ENCODE measurements at places on chromosomes 11 and 22.

DNA sequence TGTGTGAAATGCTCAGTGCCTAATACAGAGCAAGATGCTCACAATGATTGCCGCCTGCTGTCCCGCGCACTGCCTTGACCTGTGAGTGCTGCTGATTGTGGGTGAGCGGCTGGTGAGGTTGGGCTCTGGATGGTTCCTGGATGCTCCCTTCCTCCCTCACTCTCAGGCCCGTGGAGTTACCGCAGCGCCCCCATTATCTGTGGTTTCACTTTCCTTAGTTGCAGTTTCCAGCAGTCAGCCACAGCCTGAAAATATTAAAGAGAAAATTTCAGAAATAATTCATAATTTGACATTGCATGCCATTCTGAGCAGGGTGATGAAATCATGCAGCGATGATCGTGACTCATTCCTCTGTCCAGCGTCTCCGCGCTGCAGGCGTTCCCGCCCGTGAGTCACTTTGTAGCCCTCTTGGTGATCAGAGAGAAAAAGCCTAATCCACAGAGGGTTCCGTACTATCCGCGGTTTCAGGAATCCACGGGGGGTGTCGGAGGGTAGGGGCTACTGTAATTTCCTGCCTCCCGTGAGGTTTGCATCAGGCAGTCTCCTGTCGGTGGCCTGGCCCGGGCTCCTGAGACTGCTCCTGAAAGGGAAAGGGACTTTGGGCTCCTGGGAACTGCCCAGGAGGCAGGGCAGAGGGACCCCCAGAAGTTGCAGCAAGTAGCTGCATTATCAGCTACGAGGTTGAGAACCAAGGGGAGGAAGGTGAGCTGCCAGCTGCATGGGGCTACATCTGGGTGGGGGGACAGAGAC lies 10.6 kb downstream of the RPL3 start:
- peak; percentile 81 for DNase-seq

GRCh38 chr11:36469063-36469462 lies 41.0 kb downstream of the TRAF6 start:
- DNase-seq = no peak

DNA sequence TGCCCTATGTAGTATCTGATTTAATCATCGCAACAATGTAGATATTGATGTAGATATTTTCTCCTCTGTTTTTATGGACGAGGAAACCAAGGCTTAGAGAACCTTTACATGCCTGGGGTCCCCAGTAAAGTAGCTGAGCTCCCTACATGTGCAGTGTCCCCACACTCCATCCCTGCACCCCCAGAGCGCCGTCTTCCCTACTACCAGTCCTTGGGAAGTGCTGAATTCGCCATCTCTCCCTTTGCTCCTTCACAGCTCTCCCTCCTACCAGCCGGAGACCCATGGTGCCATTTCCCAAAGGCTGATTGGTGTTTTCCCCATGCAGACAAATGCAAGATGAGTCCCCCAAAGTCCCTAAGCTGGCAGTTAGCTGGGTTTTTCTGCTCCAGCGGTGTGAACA lies 86.0 kb downstream of the CEP164 start:
- no peak for DNase-seq

- no peak for DNase-seq
These were observed 31.8 kb upstream of the RBMXL2 start for GRCh38 chr11:7056828-7057513.

DNA sequence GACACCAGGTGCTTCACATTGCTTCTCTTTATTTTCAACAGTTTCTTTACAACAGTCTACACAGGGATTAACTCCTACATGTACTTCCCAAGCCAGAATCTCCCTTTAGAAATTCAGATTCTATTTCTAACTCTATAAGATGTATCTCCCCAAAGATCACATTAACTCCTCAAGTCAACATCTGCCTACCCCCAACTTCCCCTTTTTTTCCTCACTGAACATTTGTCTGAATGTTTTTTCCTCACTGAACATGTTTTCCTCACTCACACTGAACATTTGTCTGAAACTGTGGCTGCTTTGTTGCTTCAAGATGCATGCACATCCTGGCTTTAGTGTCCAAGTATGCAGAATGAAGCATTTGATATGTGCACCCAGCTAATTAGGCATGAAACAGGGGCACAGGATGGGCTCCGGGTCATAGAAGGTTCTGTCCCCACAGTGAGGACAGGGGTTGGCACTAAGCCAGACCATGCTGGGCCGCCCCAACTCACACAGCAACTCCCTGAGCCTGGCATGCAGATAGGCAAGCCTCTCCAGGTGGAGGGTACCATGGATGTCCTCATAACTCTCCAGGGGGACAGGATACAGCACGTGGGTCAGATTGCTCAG lies 11.3 kb downstream of the PRAME start:
- DNase-seq = no peak

Data from AG09319 (cell line).